ENCODE measurements at places on chromosomes 2 and 18.

DNA sequence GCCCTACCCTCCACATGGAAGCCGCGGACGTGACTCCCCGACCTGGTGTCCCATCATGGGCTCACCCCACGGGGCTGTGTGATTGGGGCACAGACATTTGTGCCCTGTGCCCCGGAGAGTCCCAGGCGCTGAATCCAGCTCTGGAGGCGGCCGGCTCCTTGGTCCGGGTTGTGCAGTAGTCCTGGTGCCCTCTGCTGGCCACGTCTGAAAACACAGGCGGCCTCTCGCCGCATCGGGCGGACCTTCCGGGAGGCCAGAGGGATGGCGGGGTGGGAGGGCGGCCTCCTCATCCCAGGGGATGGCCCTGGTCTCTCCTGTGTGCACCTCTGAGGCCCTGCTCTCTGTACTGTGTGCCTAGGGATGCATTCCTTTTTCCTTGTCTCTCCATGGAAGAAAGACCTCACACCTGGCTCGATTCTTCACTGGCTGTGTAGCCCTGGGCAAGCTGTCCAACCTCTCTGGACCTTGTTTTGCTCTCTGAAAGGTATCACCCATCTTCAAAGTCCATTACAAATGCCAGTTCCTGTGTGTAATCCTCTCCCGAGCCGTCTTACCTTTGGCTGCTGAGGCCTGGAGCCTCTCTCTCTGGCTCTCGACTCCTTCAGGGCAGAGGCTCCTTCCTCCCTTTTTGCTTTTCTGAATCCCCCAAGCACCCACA lies 27.6 kb downstream of the CELF4 start:
- peak; percentile 42 for DNase-seq

DNA sequence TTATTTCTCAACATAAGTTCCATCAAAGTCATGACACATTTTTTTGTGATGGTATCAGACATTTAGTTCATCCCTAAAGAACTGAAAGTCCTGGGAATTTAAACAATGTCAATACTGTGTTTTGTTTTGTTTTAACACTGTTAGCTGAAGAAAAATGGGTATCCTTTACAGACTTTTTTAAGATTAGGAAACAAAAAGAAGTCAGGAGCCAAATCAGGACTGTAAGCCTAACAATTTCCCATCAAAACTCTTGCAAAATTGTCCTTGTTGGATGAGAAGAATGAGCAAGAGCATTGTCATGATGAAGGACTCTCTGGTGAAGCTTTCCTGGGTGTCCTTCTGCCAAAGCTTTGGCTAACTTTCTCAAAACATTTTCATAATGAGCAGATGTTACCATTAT lies 69.4 kb downstream of the SRD5A2 start:
- no peak for DNase-seq

- DNase-seq = no peak
These were observed 308.8 kb upstream of the FAM98A start for GRCh38 chr2:33907866-33908265.

- DNase-seq = no peak
These were observed 18.8 kb upstream of the SERPINB5 start for GRCh38 chr18:63457977-63458376.

GRCh38 chr2:118046634-118047210 lies 32.9 kb upstream of the CCDC93 start:
- DNase-seq = no peak

- DNase-seq = no peak
These were observed 98.7 kb downstream of the FEZ2 start for GRCh38 chr2:36499128-36499820.

GRCh38 chr18:76721207-76721996 lies 101.0 kb upstream of the ZNF236 start:
- no peak for DNase-seq

- DNase-seq = no peak
These were observed 195.8 kb downstream of the CYP26B1 start for GRCh38 chr2:71951718-71952404.

- no peak for DNase-seq
These were observed 456.9 kb upstream of the TNP1 start for GRCh38 chr2:217316743-217317142.

- no peak for DNase-seq
These were observed 61.4 kb upstream of the KIF5C start for GRCh38 chr2:148813603-148814065.

GRCh38 chr2:241680827-241681599 lies 5.6 kb downstream of the DTYMK start:
- no peak for DNase-seq

DNA sequence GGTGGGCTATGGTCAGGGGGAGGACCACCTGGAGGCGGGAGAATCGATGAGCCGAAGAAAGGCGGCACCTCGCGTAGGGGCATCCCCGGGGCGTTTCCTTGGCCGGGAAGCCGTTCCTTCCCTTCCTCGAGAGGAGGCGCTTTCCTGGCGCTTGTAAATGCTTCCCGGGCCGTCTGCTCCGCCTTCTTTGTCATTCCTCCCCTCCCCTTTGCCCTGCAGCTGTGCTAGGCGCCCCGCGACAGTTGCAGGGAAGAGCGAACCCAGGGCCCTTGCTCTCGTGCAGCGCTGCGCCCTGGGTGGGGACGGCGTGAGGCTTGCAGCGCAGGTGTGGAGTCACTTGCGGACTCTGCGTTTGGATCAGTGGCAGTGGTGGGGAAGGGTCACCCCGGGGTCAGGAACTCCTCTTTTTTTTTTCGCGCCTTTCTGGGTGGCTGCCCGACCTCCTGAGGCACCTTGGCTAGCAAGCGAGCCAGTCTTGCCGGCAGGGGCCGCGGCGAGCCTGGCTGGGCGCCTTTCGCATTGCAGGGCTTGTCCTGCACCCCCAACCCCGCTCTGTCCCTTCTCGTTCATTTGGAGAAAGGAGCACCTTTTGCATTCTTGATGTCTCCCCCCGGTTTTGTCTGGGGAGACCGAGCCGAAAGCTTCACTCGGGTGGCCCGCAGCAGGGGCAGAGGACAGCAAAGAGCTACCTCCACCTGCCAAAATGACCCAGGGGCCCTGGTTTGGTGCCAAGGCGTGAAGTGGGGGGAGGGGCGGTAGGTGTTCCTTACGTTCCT lies 858 bp downstream of the KCNS3 start:
- peak; percentile 5 for DNase-seq

- no peak for DNase-seq
These were observed 23.6 kb upstream of the COL6A3 start for GRCh38 chr2:237437566-237437965.

DNA sequence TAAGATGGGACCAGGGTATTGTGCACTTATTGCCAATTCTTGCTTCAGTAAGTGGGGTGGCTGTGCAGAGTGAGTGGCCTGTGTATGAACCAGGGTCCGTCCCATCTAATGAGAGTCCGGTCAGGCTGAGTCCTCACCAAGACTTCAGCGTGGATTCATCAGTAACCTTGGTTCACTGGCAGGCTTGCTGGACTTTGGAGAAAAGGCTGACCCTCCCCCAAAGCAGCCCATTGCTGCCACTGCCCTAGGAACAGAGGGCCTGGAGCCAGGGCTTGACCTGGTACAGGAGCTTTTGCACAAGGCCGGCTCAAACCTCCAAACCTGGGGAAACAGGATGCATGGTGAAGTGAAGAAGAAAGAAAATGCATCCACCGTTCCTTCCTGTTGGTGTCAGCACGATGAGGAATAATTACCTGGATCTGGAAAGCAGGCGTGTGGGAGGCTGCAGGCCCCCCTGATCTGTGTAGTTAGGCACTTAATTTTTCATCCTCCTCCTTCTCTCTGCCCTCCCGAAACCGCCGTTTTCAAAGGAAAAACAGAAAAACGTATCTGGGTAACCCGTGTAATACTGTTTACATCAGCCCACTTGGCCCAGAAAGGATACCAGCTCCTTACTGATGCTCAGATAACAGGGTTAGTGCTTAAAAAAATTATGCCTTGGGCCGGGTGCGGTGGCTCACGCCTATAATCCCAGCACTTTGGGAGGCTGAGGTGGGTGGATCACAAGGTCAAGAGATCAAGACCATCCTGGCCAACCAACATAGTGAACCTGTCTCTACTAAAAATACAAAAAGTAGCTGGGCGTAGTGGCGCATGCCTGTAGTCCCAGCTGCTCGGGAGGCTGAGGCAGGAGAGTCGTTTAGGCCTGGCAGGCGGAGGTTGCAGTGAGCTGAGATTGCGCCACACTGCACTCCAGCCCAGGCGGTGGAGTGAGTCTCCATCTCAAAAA lies 147.7 kb downstream of the TGIF1 start:
- DNase-seq = no peak

GRCh38 chr2:43441195-43441594 lies 154.6 kb downstream of the THADA start:
- DNase-seq = no peak

DNA sequence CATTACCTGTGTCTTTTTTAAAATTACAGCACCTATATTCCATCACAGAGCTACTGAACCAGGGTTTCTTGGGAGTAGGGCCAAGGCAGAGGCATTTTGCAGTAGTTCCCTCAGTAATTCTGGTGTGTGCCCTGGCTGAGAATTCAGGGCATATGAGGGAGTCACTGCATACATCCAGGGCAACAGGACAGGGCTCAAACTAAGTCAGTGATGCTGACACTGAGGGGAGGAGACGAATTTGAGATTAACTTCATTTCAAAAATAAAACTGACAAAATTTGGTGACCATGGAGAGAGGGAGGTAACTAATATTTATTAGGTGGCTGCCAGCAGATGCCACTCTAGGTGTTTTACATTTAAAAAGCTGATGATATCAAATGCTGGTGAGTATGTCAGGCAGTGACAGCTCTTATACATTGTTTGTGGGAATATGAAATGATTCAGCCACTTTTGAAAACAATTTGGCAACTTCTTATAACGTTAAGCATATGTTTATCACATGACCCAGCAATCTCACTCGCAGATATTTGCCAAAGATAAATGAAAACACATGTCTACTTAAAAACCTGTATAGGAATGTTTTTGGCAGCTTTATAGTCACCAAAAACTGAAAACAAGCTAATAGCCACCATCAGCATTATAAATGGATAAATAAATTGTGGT lies 20.3 kb downstream of the STRADB start:
- DNase-seq = no peak
